ENCODE measurements at places on chromosomes 3 and 15.

GRCh38 chr3:149023951-149024350, 32.6 kb downstream of the GYG1 start:
- no peak for DNase-seq

- no peak for DNase-seq
Observed at GRCh38 chr15:53716909-53717876, 42.3 kb downstream of the WDR72 start.

- no peak for DNase-seq
Observed at GRCh38 chr3:182892226-182892625, 88.1 kb downstream of the DCUN1D1 start.

GRCh38 chr3:133572158-133573053, 1.1 kb upstream of the CDV3 start:
- no peak for DNase-seq

DNA sequence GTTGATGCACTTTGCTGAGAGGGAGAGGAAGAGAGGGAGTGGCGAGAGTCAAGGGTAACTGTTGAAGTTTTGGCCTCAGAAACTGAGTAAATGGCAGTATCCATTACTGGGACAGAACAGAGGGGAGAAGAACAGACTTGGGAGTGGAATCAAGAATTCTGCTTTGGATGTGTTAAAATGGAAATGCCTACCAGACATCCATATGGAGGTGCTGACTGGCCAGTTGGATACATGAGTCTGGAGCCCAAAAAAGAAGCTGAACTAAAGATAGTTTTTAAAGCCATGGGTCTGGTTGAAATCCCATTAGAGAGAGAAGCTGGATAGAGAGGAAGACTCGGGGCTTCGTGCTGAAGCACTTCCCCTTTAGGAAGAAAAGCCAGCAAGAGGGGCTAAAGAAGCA, 35.9 kb upstream of the NSMCE3 start:
- no peak for DNase-seq

DNA sequence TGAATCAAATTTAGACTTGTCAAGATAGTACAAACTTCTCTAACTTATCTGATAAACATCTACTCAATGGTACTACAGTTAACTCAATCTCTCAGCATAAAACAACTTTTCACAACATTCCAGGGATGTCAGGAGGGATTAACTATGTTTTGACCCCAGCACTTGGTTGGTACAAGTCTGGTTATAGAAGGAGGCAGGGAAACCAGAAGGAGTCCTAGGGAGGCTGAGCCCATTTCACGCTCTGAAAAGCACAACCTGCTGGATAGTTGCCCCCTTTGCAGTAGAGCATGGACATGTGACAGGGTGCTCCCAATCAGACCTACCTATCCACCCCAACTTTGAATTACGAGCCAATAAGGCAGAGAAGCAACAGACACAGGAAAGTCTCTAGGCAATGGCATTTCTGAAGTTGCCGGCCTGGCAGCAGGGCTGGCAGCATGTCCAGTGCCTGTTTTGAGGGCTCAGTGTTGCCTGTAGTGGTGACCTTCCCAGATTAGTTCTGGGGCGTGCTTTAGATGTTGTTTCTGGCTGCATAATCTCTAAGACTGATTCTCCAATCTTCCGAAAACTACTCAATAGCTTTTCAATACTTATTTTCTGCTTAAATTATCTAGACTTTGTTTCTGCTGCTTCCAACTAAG, 8.2 kb downstream of the ANKUB1 start:
- DNase-seq: no peak

GRCh38 chr3:135964160-135964955, 1.2 kb upstream of the PPP2R3A start:
- DNase-seq: no peak
